ENCODE measurements at places on chromosomes 12 and 14.

DNA sequence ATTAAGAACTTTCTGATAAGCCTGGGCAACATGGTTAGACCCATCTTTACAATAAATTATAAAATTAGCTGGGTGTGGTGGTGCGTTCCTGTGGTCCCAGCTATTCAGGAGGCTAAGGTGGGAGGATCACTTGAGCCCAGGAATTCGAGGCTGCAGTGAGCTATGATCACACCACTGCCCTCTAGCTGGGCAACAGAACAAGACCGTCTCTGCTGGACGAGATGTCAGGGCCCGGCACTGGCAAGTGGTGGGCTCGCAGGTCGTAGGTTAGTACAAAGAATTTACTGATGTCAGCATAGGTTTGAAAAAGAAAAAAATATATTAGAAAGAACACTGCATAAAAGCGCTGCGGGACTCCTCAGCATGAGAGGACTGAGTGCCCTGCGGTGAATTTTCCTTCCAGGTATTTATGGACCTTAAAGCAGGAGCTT lies 15.7 kb upstream of the VSIG10 start:
- no peak for DNase-seq

GRCh38 chr12:43094886-43095575 lies 457.0 kb downstream of the ADAMTS20 start:
- DNase-seq: no peak

DNA sequence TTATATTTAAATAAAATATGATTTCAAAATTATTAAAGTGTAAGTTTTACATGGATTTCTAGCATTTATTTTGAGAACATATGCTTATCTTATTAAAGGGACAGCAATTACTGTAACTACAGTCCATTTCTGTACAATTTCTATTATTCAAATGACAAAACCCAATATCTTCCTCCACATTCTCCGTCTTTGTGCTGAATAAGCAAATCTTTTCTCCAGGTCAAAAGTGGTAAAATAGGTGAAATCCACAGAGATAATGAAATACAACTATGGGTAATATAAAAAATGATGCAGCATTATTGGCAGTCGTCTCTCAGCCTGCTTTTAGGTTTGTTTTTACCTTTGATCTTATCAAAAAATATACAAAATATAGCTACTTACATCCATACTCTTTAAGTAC lies 79.4 kb upstream of the OTX2 start:
- DNase-seq: no peak

GRCh38 chr14:97080991-97081390 lies 283.8 kb downstream of the VRK1 start:
- DNase-seq: no peak

DNA sequence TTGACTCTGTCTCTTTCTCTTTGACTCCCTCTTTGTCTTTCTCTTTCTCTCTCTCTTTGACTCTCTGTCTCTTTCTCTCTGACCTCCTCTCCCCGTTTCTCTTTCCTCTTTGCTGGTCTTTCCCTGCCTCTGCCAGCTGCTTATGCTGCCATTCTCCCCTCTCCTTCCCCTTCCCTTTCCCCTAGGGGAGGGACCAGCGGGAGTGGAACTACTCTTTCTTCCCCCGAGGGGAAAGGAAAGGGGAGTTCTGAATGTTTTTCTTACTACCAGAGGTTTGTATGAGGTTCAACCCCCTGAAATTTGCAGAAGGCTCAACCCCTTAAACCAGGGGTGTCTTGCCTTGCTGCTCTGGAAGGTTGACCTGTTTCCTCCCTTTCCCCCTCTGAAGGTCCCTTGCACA lies 24.7 kb upstream of the RNASE1 start:
- DNase-seq: no peak

DNA sequence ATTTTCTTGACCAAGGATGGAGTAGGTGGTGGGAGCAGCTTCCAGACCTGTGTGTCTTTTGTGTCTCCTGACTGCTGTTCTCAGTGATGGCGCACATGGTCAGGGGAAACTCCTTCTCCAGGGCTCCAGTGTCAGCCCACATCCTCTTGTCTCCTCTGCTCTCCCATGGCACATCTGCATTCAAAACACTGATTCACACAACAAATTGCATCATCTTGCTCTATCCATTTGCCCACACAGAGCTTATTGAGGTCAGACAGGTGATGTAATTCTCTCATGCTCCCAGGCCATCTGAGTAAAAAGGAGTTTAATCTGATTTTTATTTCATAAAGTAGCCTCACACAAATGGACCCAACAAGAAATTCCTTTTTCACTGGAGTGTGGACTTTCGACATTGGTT lies 21.8 kb upstream of the TMEM132C start:
- DNase-seq: no peak

Data from stimulated activated naive CD8-positive, alpha-beta T cell treated with anti-CD3 and anti-CD28 coated beads, Interleukin-15, Interleukin-2, amounts not matched to agents 100 U/mL and 50 U/mL, for 24 hours (primary cell).